Thymus (tissue), 14 donors: ENCODE measurements at places on chromosomes 11 and 22.

GRCh38 chr11:16881074-16881709 is 133.0 kb downstream of the PLEKHA7 start:
- DNase-seq = no peak

- DNase-seq = no peak
Observed at GRCh38 chr11:87466223-87466622, 428.5 kb downstream of the TMEM135 start.

DNA sequence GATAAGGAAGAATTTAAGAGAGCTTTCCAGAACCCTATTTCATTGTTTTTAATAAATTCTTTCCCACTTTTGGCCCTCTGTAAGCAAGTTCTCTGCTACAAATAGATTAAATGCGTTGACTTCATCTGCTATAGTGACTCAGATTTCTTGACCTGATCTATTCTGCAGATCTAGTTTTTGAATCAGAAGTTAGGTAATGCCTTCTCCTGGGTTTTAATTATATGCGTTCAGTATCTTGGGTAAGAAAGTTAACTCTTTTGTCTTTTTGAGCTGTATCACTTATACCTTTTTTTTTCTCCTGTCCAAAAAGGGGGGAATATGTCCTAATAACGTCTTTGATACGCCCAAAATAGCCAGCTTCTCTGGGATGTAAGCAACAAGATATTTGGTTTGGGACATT is 2.4 kb upstream of the HEPHL1 start:
- no peak for DNase-seq

DNA sequence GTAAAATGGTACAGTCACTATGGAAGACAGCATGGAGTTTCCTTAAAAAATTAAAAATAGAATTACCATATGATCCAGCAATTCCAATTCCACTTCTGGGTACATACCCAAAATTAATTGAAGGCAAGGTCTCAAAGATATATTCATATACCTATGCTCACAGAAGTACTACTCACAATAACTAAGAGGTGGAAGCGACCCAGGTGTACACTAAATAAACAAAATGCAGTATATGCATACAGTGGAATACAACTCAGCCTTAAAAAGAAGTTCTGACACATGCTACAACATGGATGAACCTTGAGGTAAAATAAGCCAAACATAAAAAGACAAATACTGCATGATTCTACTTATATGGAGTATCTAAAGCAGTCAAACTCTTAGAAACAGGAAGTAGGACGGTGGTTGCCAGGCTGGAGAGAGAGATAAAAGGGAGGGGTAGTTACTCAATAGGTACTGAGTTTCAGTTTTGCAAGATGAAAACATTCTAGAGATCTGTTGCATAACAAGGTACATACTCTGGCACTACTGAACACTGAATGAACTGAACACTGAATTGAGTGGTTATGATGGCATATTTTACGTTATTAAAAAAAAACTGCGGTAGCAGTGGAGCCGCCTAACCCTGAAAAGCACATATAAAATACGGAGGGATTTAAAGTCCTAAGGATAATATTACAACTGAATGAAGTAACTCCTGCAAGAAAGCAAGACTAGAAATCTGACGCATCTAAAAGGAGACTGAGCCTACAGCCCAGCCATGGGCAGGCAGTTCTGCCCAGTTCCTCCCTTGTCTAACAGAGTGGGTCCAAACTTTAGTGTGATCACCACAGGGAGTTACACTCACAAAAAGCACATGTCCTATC is 12.8 kb downstream of the DGCR2 start:
- DNase-seq = no peak

GRCh38 chr11:112196519-112197087 is 21.3 kb downstream of the BCO2 start:
- no peak for DNase-seq
